Mammary epithelial cell (primary cell): ENCODE measurements at places on chromosomes 6 and 20. TPM values are rescaled to one million over a fixed set of nuclear protein-coding genes. Genes with fewer than 3 reads are reported as not detected.

Gene BHLHE23
- not detected for total RNA-seq

Gene IFNGR1
- total RNA-seq, result 137 TPM

Gene SPATA2
- 4.2 TPM for total RNA-seq

Gene OXT
- total RNA-seq, result not detected in 2 replicates

Gene CTNNBL1
- total RNA-seq, result 52.4 and 58.2 TPM in 2 replicates

Gene C6orf58
- 0.26 TPM in 1 of 2 replicates, not detected in the other for total RNA-seq

Gene SIM1
- total RNA-seq, result under 0.01 TPM

Gene SOX18
- 0.16 TPM in 1 of 2 replicates, not detected in the other for total RNA-seq

Gene NR2E1
- 0.14 and 0.24 TPM in 2 replicates for total RNA-seq

Gene RARS2
- 28.0 and 32.2 TPM in 2 replicates for total RNA-seq

Gene SAMD3
- not detected for total RNA-seq

Gene TSPO2
- not detected in 2 replicates for total RNA-seq

Gene AHI1
- 13.2 and 14.1 TPM in 2 replicates for total RNA-seq

Gene PTGIS
- total RNA-seq, result 0.17 TPM

Gene COL11A2
- 0.45 and 0.64 TPM in 2 replicates for total RNA-seq

Gene BTN1A1
- total RNA-seq, result not detected

Gene ESR1
- total RNA-seq, result 0.38 and 0.43 TPM in 2 replicates

Gene TNXB
- 0.17 TPM for total RNA-seq

Gene NEURL2
- total RNA-seq, result 3.3 TPM

Gene POPDC3
- 34.0 TPM for total RNA-seq
